ENCODE measurements at places on chromosomes 11 and 22. TPM values are rescaled to one million over a fixed set of nuclear protein-coding genes. Genes with fewer than 3 reads are reported as not detected.

DNA sequence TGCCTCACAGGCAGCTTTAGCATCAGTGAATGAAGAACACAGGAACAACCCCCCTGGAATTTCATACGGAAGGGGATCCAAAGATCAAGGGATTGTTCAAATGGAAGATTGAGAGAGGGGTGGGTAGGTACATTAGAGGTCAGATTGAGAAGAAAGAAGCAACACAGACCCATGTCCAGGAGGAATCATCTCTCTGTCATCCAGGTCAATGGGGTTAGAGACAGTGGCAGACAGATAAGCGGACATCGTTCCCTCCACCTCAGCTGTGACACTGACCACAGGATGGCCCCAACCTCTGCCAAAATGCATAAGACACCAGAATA lies 1.9 kb upstream of the NPAS4 start:
- no peak for DNase-seq

TRIM22 gene
- 41.1 TPM for total RNA-seq

C11orf91 gene
- total RNA-seq, result not detected

MMP7 gene
- total RNA-seq, result 0.47 TPM

DNA sequence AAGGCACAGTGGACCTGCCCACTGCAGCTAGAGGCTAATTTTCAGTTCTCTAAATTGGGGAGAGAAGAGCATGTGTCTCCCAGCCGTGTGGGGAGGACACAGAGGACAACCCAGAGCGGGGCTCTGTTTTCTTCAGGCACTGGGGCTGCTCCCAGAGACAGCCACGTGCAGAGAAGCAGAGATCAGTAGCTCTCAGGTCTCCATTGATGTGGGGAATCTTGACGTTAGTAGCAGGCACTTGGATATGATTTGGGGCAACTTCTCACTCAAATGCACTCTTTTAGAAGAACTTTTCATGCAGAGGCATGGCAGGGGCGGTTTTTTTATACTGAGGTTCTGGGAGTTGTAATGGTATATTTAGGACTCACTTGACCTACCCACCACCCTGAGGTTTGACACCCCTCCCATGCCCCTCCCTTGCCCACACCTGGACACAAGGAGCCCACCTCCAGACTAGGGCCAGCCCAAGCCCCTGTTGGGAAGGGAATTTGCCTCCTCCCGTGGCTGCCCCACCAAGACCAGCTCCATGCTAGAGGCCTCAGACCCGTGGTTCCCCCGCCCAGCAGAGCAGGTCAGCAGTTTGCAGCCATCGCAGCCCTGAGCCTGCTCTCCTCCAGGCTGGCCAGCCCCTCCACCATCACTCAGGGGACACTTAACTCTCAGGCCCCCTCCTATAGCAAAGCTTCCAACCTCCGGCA lies 94.2 kb upstream of the RTL6 start:
- no peak for DNase-seq

DNA sequence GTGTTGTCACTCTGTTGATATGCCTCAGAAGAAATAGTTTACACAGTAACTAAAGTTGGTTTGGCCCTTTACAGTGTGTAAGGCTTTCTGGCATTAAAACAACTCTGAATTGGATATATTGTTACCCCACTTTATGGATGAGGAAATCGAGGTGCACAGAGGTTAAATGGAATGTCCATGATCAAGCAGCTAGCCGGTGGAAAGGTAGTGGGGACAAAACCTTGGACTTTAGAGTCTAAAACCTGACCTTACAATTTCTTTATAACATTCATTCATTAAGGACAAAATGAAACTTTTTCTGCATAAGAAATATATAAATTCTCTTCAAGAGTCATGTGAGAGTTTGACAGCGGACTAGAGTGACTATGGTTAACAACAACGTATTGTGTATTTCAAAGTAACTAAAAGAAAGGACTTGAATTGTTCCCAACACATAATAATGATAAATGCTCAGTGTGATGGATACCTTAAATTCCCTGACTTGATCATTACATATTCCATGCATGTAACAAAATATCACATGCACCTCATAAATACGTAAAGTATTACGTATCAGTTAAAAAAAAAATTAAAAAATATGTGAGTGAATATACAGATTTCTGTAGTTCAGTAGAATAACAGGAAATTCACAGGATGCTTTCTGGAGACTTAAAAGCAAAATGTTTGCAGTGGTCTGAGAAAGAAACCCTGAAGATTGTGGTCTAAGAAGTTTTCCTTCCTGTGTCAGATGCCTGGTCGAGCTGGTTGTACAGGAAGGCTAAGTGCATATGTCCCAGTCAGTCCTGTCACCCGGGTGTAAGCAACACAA lies 51.0 kb downstream of the TEAD1 start:
- DNase-seq, result no peak

DNA sequence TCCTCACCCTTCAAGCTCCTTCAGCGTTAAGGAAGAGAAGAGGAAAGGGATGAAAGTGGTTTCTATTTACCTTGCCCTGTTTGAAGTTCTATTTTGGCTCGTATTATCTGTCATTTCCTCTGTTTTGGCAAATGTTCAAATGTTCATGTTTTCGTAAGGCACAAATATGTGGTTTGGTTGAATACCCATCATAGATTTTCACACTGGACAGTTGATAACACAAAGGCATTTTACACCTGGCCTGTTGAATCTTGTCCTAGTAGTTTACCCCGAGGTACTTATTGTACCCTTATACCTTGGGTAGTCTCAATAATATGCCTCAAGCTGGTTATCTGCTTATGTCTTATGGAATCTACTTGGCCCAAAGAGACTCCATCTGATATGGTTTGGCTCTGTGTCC lies 706.9 kb downstream of the METTL15 start:
- DNase-seq, result no peak

DNA sequence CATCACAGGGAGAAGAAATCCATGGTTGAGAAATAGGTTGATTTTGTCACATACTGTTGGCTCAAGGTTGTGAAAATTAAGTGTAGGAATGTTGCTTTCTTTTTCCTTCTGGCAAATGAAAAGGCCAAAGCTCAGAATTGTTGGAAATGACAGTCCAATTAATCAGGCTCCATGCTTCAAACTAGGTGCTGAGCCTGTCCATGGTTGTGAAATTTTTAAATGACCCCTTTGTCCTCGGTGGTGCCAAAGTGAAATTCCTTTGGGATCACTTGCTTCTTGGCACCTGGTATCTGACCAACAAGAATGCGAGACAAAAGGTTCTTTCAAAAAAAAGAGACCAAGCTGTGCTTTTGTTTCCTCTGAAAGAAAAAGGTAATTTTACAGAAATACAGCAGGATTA lies 451.9 kb downstream of the ETS1 start:
- no peak for DNase-seq

GRCh38 chr11:42422090-42422489 lies 889.7 kb upstream of the API5 start:
- DNase-seq, result no peak

GRCh38 chr11:106076919-106077608 lies at the start of gene KBTBD3:
Gene KBTBD3, minus strand, starts transcription at chr11:106077347. Its CDS starts 18,250 bp downstream, at chr11:106059097.
- peak; percentile 97 for DNase-seq

- no peak for DNase-seq
These were observed 63.4 kb downstream of the RCN1 start for GRCh38 chr11:32154275-32154674.

GRCh38 chr11:22666325-22666687 lies at the start of gene GAS2:
Gene GAS2, plus strand, starts transcription at chr11:22666611. Its CDS starts 8,259 bp downstream, at chr11:22674870.
- DNase-seq, result no peak

DNA sequence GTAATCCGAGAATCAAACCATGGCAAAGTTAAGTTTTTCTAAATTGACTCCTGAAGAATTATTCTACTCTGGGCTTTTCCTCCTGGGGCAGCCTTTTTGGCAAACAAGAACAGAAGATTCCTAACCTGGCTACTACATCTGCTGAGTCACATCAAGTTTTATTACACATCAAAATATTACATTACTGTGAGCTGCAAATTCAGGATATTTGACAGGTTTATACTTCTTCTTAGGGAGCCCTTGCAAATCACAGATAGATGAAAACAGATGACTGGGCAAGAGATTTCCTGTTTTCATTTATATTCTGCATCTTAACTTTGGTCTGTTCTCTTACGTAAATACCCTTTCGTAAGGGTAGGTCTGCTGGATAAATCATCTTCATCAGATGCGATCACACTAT lies 23.6 kb downstream of the XRRA1 start:
- no peak for DNase-seq

- DNase-seq, result no peak
These were observed 22.3 kb upstream of the SPON1 start for GRCh38 chr11:13939961-13940906.

ENDOD1 gene
- 30.4 TPM for total RNA-seq

MYEOV gene
- total RNA-seq, result 0.50 TPM

DNA sequence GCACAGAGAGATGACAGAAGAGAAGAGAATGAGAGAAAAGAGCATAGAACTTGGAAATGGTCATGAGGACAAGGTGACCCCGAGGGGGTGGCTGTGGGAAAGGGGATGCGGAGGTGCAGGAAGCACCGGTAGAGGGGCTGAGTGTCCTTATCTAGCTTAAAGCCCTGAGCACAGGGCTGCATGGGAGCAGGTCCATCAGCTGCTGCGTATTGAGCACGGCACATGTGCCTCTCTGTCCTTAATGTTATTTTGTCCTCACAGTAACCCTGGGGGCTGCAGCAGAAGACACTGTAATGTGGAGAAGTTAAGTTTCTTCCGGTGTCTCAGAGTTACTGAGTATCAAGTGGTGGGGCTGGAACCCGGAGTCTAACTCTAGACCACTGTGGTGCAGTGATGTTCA lies 94.4 kb upstream of the OR4B1 start:
- DNase-seq, result no peak

GRCh38 chr11:121534131-121535093 lies 81.6 kb upstream of the SORL1-AS1 start:
- no peak for DNase-seq

FGF3 gene
- not detected for total RNA-seq

C11orf97 gene
- not detected for total RNA-seq

- no peak for DNase-seq
These were observed 86.2 kb downstream of the PLEKHA7 start for GRCh38 chr11:16928044-16928443.

DNA sequence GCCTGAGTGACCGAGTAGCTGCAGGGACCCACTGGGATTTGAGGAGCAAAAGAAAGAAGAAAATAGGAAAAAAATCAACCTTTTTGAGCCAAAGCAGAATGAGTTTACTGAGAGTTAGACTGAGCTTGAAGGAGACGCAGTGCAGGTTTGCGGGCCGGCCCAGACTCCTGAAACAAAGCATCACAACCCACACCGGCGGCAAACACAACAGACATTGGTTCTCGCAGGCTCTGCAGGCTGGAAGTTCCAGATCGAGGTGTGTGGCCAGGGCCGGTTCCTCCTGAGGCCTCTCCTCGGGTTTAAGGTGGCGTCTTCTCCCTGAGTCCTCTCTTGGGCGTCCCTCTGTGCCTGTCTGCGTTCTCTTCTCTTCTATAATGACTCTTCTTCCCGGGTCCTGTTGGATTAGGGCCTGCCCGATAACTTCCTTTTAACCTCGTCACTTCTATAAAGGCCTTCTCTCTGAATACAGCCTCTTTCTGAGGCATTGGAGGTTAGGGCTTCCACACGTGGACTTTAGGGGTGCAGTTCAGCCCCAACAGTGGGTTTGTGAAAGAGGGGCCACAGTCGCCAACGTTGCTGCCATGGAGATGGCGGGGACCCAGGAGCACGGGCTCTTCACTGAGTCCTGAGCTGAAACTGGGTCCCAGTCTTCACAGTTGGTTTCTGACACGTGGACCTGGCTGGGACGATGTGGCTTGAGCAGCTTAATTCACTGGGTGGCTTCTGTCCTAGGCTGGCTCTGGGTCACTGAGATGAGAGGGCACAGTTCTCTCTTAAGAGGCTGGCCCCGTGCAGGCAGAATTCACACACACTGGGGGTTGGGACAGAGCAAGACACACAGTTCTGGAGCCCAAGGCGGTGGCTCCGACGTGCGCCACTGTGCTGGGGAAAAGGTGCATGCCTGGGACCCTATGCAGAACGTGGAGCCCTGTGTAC lies 1047.7 kb downstream of the BRD1 start:
- DNase-seq, result no peak

- no peak for DNase-seq
These were observed 16.5 kb downstream of the BLID start for GRCh38 chr11:122099374-122100036.

GRCh38 chr11:132187814-132188213 lies 817.4 kb downstream of the NTM start:
- no peak for DNase-seq

DNA sequence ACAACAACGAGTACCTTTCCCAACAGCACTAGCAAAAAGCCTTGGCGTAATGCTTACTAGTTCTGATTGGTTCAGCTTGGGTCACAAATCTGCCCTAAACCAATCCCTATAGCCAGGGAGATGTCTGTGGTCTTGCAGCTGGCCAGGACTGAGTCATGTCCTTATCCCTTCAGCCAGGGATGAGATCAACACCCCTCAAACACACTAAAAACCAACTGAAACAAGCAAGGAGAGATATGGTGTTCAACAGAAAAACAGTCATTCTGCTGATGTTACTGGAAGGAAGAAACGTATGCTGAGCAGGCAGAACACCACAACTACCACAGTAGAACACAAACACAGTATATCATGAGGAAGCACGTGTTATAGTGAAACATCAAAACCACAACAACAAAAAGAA lies 375.6 kb downstream of the LARGE1 start:
- no peak for DNase-seq

DNA sequence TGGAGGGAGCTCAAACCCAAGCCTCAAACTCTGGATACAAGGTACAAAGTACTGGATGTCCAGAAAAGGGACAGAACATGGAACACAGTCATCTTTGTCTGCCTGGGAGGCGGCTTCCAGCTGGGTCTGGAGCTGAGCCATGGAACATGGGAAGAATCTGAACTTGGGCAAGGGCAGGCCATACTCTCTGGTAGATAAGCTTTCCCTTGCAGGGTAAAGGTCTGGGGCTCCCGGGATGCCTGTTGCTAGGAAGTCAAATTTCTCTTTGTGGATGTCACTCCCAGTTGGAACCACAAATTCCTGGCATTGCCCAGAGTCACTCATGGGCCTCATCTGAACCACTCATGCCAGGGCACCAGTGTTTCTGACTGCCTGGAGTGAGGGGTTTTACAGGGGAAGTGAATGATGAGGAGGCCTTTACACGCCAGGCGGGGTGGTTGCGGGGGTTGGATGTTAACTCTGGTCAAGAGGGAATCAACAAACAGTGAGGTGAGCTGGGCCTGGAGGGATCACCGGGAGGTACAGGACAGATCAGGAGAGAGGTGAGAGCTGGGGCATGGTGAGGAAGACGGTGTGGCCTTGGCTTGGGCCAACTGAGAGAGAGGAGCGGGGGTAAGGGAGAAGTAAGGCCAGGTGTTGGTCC lies 5.7 kb downstream of the FTH1 start:
- no peak for DNase-seq

DNA sequence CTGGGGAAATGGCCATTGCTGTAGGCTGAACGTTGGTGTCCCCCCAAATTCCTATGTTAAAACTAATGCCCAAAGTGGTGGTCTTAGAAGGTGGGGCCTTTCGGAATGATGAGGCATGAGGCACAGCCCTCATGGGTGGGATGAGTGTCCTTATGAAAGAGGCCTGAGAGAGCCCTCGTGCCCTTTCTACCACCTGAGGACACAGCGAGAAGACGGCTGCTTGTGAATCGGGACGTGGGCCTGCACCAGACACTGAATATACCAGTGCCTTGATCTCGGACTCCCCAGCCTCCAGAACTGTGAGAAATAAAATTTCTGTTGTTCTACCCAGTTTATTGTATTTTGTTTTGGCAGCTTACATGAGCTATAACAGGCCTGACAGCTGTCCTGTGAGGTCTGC lies 162.9 kb upstream of the B3GAT1 start:
- no peak for DNase-seq

GRCh38 chr11:111106641-111107040 lies 138.9 kb upstream of the POU2AF2 start:
- DNase-seq, result no peak

RIC3 gene
- 14.5 TPM for total RNA-seq

C11orf42 gene
- total RNA-seq, result not detected

- no peak for DNase-seq
These were observed 5.1 kb upstream of the ARFGAP3 start for GRCh38 chr22:42862045-42862734.

- DNase-seq, result peak; percentile 31
These were observed 1.6 kb upstream of the PHLDA2 start for GRCh38 chr11:2930704-2931419.

Data from activated T-cell treated with anti-CD3 and anti-CD28 coated beads, Interleukin-2, amount 50 U/mL, for 4 hours (primary cell).